ENCODE measurements at places on chromosomes 6 and 20.

- DNase-seq = no peak
These were observed 48.7 kb downstream of the UNC5CL start for GRCh38 chr6:40990301-40990700.

DNA sequence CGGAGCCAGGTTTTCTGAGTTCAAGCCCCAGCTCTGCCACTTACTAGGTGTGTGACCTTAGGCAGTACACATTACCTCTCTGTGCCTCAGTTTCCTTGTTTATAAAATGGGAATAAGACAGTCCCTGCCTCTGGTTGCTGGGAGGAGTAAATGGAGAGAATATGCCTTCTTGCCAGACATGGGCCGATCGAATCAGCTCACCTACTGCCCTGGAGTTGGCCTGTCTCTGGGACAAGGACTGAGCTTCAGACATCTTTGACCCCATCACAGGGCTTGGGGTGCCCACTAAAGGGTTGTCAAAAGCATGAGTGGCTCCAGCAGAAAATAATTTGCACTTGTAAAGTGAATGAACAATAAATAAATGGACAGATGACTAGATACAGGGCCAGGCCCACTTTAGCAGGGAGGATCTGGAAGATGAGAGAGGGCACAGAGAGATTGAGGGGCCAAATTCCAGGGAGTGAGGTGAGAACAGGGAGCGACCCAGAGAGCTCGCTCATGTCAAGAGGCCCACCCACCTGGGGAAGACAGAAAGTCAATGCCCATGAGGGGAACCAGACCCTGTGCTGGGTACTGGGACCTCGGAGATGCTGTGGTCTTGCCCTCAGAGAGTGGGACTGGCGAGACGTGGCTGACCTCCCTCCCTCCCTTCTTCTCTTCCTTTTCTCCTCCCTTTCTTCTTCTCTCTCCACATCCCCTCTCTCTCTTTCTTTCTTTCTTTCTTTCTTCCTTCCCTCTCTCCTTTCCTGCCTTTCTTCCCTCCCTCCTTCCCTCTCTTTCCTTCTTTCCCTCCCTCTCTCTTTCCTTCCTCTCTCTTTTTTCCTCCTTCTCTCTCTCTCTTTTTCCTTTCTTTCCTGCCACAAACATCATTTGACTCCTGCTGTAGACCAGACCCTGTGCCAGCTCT lies 3.9 kb upstream of the BPIFA2 start:
- DNase-seq = no peak

DNA sequence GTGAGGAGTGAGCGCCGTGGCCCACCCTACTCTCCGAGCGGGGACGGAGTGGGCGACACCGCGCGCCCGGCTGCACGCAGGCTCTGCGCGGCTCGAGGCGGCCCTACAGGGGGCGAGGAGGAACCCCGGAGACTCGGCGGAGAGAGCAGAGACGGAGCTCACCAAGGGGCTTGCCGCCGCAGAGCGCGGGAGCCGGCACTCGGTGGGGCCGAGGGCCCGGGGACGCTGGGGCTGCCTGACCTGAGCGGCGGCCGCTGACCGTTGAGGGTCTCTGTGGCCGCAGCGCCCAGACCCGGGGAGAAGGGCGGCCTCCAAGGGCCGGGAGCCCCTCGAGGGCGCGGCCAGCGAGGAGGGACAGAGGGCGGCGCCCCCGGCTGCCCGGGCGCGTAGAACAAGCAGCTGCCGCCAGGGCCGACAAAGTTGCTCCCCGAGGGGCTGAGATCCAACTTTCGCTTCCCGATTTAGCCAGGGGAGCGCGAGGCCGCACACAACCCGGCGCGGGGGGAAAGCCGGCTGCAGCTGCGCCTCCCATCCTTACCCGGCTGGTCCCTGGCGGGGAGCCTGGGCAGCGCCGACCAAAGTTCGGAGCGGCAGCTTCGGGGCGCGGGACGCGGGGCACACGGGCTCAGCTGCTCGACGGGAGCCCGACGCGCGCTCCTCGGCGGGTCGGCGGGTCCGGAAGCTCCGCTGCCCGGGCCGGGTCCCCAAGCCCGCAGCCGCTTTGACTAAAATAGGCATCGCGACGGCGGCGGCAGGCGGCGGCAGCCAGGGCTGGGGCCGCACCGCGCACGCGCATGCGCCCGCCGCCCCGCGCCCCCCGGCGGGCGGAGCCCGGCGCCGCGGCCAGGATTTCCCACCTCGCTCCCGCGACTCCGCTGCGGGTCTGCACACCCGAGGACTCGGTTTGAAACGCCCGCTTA lies 43.1 kb downstream of the POPDC3 start:
- DNase-seq = peak; percentile 66

DNA sequence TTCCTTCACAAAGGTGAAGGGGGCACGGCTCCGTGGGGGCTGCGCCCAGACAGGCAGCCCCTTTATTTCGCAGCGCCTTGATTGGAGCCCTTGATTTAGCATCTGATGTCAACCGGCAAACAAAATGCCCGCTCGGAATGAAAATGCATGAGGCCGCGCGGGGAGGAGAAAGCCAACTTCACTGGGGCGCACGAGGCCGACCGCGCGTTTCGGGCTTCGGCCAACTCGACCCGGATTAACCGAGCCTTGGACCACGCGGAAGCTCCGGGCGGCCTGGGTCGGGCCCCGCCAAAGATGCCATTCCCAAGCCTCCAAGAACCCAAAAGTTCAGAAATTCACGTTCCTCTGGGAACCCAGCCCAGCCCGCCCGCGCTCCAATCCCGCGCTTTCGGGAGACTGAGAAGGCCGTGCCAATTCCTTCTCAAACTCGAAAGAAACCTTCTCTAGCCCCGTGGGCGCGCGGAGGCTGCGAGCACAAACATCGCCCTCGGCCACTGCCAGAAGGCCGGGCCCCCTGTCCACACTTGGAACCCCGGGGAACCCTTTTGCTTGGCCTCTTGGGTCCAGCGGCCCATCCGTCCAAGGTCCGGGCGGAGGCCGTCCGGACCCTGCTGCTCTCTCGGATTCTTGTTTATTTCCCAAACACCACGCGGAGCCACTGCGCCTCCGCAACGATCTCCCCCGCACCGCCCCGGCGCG lies 879 bp upstream of the INSM1 start:
- DNase-seq = no peak

DNA sequence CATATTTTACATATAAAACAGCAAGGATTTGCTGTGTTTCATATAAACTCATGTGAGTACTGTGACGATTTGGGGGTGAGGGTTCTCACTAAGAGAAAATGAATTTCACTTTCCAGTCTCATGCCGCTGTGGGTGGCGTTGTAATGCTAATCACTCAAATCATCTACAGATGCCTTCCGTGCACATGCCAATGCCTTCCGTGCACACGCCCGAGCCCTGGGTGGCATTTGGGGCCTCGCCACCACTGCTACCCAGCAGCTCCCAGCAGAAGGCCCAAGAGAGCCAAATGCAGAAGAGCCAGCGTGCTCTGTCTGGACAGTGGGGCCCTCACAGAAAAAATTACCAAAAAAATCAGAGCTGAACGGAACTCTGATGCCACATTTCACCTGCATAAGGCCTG lies 53.7 kb downstream of the WDR27 start:
- DNase-seq = no peak

GRCh38 chr6:133889557-133890403 lies 867 bp downstream of the TCF21 start:
- no peak for DNase-seq

DNA sequence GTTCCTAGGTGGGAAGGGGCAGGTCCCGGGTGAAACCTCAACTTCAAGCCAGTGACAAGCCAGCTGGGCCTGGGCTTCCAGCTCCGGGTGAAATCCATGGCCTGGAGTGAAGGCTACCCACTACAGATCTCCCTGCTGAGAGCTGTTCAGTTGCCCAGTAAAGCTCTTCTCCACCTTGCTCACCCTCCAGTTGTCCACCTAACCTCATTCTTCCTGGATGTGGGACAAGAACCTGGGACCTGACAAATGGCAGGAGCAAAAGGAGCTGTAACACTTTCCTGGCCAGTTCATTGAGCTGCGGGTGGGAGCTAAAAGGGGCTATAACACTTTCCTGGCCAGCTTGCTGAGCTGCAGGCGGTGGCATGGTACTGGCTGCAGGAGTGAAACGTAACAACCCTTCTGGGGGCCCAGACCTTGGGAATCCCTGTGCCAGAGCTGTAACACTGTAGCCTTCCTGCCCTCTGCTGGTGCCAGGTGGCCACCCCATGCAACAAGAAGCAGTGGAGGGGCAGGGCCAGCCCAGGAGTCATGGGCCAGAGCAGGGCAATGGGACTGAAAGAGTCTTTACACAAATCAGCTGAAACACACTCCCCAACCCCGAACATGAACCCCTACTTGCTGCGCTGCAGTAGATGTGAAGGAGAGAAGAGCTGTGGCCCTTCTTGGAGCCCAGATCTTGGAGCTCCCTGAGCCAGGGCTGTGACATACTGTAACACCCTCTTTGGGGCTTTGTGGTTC lies 3.6 kb upstream of the HINT3 start:
- no peak for DNase-seq

DNA sequence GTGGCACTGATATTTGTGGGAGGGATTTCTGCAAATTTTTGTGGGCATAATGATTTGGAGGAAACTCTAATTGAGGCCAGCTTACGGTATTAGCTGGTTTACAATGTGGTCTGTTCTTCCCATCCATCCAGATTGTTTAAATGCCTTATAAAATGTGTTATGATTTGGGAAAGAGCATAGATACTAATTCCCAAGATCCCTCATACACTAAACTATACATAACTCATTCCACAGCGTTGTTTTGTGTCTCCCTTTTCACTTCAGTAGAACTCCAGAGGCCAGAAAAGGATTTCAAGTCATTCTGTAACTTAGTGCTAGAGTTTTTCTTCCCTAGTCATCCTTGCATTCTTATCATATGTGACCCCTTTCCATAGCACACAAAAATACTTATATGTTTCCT lies 292.6 kb upstream of the NT5E start:
- DNase-seq = no peak

- no peak for DNase-seq
These were observed 38.5 kb downstream of the SIM1 start for GRCh38 chr6:100426241-100426640.

- no peak for DNase-seq
These were observed 203.5 kb downstream of the ADGRB3 start for GRCh38 chr6:68838571-68838970.

GRCh38 chr6:152680151-152680550 lies 17.5 kb upstream of the MYCT1 start:
- no peak for DNase-seq

- DNase-seq = peak; percentile 2
These were observed 80.4 kb upstream of the BTN3A2 start for GRCh38 chr6:26284537-26285142.

DNA sequence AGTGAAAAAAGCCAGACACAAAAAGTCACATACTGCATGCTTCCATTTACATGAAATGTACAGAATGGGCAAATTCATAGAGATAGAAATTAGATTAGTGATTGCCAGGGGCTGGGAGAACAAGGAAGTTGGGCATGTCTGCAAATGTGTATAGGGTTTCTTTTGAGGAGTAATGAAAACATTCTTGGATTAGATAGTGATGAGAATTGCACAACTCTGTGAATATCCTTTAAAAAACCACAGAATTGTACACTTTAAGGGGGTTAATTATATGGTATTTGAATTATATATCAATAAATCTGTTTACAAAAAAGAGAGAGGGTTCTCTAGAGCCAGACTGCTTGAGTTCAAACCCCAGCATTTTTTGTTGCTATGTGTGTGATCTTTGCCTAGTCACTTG lies 188.1 kb downstream of the CDC5L start:
- no peak for DNase-seq

DNA sequence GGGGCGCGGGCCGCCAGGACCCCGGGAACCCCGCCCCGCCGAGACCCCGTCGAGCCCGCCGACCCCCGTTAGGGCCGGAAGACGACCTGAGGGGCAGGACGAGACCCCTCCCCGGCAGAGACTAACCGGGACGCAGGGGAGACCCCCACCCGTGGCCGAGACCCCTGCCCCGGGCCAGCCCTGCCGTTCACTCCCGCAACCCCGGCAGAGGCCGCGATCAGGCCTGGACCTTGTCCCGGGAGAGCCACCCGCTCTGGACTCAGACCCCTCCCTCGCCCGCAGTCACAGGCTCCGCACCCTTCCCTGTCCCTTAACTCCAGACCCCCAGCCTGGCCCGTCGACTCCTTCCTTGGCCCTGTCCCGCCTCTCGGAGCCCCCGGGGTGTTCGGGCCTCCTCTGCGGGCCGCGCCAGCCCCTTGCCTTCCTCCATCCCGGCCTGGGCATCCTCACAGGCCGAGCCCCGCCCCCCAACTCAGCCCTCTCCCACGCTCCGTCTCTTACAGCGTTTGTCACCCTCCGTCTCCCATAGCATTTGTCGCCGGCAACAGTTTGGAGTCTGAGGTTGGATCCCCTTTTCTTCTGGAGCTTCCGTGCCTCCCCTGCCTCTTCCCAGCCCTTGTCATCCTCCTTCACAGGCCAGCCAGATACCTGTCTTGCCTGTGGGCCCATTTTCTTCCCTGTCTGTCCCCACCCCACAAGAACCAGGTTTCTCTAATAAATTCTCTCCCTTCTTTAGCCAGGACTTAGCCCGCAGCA lies 569 bp downstream of the TCEA2 start:
- DNase-seq = no peak

GRCh38 chr20:22546344-22546743 lies 38.0 kb downstream of the FOXA2 start:
- no peak for DNase-seq

DNA sequence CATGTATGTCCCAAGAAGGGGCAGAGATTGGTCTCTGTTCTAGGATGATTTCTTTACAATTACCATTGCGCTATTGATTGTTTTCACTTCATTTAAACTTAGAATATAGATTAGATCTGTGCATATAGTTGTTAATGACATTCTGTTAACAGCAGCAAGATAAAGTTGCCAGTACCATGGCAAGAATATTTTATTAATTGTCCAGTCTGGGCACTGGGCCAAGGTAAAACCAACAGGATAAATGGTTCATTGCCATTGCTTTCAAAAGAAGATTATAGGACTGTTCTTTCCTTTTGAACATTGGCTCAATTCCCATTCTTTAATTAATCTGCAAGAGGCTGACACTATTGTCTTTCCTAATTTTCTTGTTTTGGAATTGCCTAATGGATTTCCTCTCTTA lies 592.4 kb downstream of the RFPL4B start:
- DNase-seq = no peak

DNA sequence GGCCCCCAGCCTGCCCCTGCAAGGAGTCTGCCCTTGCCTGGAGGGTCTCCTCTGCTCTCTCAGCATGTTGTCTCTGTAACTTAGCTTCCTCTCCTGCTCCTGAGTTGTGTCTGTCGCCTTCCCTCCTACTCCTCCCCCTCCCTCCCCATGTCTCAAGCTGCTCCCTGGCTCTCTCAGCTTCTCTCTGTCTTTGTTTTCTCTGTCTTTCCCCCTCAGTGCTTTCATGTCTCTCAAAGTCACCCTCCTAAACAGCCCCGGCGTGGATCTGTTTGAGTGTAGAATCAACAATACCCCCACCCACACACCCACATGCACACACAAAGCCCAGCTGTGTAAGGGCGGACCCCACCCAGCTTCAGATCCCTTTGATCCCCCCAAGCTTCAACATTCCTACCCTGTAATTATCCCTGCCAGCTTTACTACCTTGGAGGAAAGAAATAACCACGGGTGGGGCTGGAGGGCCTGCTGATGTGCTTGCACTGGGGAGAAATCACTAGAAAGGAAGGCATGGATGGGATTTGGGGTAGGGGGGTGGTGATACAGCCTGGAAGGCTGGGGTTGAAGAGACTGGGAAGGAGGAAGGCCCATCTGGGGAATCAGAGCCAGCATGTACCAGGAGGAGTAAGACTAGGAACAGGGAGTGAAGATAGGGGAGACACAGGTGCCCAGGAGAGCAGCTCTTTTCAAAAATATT lies 1.0 kb upstream of the LY6G6D start:
- DNase-seq = no peak

GRCh38 chr6:45756606-45757005 lies 259.1 kb downstream of the CLIC5 start:
- no peak for DNase-seq

Measured in anterior cingulate cortex (tissue), 58 donors.